GM03348 (cell line): ENCODE measurements at places on chromosomes 3 and 15.

DNA sequence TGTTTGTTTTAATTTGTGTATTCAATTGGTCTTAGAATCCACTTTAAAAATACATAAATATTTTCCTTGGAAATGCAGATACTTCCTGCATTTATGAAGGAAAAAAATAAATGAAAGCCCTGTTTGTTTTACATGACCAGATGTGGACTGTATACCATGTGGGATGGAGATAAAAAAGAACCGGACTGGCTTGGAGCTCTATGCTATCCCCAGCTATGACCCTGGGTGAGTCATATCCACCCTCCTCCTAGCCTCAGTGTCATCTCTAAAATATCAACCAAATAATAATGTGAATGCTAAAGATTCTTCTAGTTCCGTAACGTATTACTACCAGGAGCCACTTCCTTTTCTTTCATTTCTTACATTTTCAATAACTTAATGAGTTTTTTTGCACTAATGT lies 44.5 kb upstream of the PDZRN3 start:
- DNase-seq = peak; percentile 59

DNA sequence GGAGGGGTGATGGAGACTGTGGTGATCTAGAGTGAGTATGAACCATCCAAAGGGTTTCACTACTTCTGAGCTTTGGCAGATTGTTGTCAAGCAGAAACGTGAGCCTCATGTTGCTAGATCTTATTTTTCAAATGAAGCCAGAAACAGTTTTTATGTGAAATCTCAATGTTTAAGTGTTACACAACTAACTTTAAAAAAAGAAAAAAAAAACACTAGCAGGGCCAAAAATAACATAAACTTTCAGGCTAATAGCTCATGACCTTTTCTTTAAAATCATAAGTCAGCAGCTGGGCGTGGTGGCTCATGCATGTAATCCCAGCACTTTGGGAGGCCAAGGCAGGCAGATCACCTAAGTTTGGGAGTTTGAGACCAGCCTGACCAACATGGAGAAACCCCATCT lies 2.1 kb upstream of the HTR3D start:
- DNase-seq = no peak

DNA sequence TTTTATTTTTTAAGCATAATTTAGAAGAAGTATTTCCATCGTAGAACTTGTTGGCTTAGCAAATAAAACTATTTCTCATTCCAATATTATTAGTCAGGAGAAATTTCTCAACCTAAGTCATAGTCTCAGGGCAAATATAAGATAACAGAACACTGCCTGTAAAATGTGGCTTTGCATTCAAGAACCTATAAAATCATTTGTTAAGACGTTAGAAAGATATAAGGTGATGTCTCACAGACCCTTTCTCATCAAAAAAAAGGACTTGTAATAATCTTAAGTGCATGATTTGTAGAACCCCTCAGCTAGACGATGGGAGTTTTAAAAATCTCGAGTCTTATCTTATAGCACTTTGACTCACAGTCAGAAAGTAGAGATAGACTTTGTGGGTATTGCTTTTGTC lies 314.7 kb upstream of the CFAP20DC start:
- peak; percentile 45 for DNase-seq

DNA sequence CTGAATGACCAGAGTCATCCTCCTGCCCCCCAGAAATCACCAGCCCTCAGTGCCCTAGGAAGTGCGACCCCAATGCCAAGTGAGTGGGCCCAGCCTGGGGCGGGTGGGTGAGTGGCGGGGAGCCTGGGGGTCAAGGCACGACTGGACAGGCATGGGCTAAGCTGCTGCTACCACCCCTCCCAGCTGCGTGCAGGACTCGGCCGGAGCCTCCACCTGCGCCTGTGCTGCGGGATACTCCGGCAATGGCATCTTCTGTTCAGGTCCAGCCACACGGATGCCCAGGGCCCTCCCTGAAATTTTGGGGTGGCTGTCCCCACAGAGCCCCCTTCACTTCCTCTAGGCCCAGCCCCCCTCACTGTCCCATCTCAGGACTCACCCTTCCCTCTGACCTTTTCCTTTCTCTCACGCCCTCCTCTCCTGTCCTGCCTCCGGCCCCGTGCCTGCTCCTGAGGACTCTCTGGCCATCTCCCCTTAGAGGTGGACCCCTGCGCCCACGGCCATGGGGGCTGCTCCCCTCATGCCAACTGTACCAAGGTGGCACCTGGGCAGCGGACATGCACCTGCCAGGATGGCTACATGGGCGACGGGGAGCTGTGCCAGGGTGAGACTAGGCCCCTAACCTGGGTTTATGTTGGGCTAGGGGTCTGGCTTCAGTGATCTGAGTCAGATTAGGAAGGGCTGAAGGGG lies 17.0 kb downstream of the NT5DC2 start:
- no peak for DNase-seq
